ENCODE measurements at places on chromosomes 3 and 15.
A peak's percentile ranks its signal among the peaks of the same experiment; 100 is the strongest.

- peak overlapping the region; percentile 71 for H3K27ac ChIP-seq
- no peak for DNase-seq
- peaks cover 51% of the 10 kb centered on the region for H3K36me3 ChIP-seq
- H3K4me1 ChIP-seq = peaks cover 72% of the 10 kb centered on the region
- peak overlapping the region; percentile 70 for H3K4me3 ChIP-seq
These were observed 11.0 kb downstream of the CRTC3 start for GRCh38 chr15:90540768-90541167.

- DNase-seq = peak; percentile 21
- H3K36me3 ChIP-seq = no peaks in the 10 kb centered on the region
- H3K27me3 ChIP-seq = no peaks in the 10 kb centered on the region
- H3K27ac ChIP-seq = no peak overlapping the region
These were observed 27.8 kb downstream of the STAC start for GRCh38 chr3:36408146-36408545.

- H3K36me3 ChIP-seq = no peaks in the 10 kb centered on the region
- H3K27ac ChIP-seq = no peak overlapping the region
- no peak for DNase-seq
- H3K27me3 ChIP-seq = peaks cover 7% of the 10 kb centered on the region
- no peaks in the 10 kb centered on the region for H3K4me1 ChIP-seq
These were observed 35.2 kb downstream of the SRPRB start for GRCh38 chr3:133840767-133841166.

DNA sequence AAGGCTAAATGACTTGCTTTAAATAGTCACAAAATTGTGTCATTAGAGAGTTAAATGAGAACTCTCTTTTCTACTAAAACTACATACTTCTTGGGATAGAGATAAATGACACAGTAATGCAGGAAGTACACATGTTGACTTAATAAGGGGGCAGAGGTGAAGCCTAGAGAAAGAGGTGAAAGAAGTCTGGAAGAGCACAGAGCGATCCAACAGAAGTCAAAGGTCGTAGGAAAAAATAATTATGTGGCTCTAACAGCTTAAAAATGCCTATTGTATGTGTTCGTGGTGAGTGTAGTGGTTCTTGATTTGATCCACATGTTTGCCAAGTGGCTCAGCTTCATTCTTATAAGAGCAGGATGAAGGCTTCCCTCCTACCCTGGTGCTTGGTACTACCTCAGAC lies 61.7 kb downstream of the TMEM212 start:
- no peak overlapping the region for H3K27ac ChIP-seq
- no peak overlapping the region for H3K4me3 ChIP-seq
- no peaks in the 10 kb centered on the region for H3K4me1 ChIP-seq
- H3K27me3 ChIP-seq = peaks cover 7% of the 10 kb centered on the region
- no peaks in the 10 kb centered on the region for H3K36me3 ChIP-seq

GRCh38 chr3:43769885-43770425 lies 79.2 kb downstream of the ABHD5 start:
- H3K4me3 ChIP-seq = no peak overlapping the region
- peaks cover 27% of the 10 kb centered on the region for H3K27me3 ChIP-seq
- H3K27ac ChIP-seq = no peak overlapping the region
- DNase-seq = peak; percentile 58
- peaks cover 16% of the 10 kb centered on the region for H3K4me1 ChIP-seq

DNA sequence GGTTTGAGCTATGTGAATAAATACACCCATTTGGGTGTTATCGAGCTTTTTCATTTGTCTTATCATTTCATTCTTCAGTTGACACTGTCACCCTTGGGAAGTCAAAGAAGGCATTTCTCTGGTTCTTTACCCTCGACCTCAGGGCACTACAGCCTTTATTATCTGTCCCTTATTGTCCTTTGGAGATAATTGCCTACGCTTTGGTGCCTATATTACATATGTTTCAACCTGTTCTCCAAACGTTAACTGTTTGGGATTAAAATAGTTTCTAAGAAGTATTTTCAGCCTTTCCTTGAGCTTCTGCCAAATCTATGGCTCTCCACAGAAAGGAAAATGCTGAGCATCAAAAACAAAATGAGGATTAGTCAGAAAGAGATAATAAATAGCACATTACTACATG lies 395.4 kb upstream of the ADAMTS9 start:
- no peaks in the 10 kb centered on the region for H3K4me1 ChIP-seq
- DNase-seq = no peak
- no peak overlapping the region for H3K27ac ChIP-seq
- H3K27me3 ChIP-seq = no peaks in the 10 kb centered on the region

GRCh38 chr3:23624305-23624704 lies 181.4 kb upstream of the UBE2E1 start:
- no peak overlapping the region for H3K4me3 ChIP-seq
- no peaks in the 10 kb centered on the region for H3K36me3 ChIP-seq
- H3K27ac ChIP-seq = no peak overlapping the region
- H3K27me3 ChIP-seq = no peaks in the 10 kb centered on the region
- DNase-seq = no peak
- no peaks in the 10 kb centered on the region for H3K4me1 ChIP-seq

- no peak overlapping the region for H3K4me3 ChIP-seq
- no peak for DNase-seq
- H3K36me3 ChIP-seq = no peaks in the 10 kb centered on the region
- no peaks in the 10 kb centered on the region for H3K4me1 ChIP-seq
These were observed 71.4 kb upstream of the PCSK6 start for GRCh38 chr15:101560722-101561583.

DNA sequence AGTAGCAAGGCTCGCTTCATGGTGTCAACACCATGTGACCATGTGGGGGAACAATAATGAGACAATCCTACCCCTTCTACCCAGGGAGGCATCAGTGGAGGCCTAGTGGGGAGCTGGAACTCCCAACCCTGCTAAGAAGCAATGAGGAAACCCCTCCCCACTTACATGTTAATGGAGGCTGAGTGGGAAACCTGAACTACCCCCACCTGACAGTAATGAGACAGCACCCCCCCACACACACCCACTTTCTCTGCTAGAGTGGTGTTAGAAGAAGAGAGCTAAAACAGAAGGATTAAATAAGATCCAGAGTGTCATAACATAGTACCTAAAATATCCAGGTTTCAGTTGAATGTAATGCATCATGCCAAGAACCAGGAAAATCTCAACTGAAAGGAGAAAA lies 78.6 kb downstream of the NEO1 start:
- no peak for DNase-seq
- no peak overlapping the region for H3K27ac ChIP-seq
- H3K36me3 ChIP-seq = no peaks in the 10 kb centered on the region
- no peak overlapping the region for H3K4me3 ChIP-seq

Data from activated CD4-positive, alpha-beta T cell treated with anti-CD3 and anti-CD28 coated beads, Interleukin-2, amount 10 ng/mL, durations not matched to agents 24 days and 14 days (primary cell).